ENCODE measurements at places on chromosomes 13 and 19.

DNA sequence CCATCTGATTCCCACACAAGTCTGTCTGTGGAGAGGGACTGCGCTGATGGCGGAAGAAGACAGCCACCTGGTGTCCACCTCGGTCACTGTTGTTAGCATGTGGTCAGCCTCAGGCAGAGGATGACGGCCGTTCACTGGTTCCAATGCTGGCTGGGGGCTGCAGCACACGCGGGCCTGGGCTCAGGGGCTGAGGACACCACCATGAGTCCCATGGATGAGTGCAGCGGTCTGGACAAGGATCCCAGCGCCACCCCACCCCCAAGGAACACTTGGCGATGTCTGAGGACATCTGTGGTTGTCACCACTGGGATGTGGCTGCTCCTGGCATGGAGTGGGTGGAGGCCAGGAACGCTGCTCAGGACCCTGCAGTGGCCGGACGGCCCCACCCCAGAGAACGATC is 10.9 kb downstream of the DPP9 start:
- DNase-seq: no peak

- no peak for DNase-seq
Observed at GRCh38 chr19:8069096-8069973, 16.8 kb downstream of the CCL25 start.

GRCh38 chr19:43778651-43779050 is 2.1 kb downstream of the KCNN4 start:
- DNase-seq: no peak

DNA sequence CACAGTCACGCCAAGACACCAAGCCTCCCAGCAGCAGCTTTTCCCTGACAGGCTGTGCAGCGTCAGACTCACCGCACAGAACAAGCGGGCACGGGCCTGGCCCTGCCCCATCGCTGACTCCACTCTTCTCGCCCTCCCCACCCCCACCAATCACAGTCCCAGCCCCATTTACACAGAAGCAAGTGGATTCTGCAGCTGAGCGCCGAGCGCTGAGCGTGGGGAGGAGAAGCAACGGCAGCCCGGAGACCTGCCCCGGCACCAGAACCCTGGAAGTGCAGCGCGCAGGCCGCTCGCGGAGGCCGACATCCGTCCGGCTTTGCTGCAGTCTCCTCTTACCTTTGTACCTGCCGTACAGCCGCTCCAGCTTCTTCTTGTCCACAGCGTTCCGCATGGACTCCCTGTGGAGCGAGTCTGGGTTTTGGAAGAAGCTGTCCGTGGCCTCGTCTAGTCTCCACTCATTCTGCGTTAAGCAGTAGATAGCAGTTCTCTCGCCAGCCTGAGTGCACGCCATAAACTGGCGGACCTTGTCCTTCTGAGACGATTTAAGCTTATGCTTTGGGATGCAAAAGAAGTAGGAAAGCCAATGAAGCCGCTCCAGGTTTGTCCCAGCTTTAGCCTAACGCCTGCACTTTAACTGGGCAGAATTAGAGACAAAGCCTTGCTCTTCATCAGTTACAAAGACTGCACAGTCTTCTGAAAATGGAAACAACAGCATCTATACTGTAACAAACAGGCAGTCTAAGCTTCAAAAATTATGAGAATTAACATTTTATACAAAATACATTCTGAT is 6.8 kb downstream of the DCUN1D2 start:
- DNase-seq: no peak

DNA sequence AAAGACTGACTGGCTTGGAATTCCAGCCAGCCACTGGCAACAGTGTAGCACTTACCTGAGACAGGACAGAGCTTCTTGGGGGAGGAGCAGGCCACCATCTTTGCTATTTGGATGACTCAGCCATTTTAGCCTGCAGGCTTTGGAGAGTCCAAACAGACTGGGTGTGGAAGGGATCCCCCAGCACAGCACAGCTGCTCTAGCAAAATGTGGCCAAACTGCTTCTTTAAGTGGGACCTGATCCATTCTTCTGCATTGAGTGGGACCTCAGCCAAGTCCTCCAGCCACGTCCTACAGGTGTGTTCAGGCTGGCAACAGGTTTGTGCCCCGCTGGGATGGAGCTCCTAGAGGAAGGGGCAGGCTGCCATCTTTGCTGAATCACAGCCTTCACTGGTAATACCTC is 80.0 kb downstream of the NDFIP2 start:
- DNase-seq: no peak

DNA sequence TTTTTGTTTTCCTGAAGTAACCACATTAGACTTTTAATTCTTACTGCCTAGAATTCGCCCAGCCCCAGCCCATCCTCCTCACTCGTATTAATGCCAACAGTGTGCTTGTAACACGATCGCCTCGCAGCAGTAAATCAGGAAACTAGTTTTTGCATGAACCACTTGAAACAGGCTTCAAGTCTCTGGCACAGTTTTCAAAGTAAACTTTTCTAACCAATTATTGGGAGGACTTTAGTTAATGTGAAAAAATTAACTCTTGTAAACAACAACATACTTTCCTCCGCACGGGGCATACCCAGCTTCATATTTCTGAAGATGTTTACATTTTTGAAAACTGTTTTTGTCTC is 39.2 kb downstream of the TNFRSF19 start:
- DNase-seq: no peak

DNA sequence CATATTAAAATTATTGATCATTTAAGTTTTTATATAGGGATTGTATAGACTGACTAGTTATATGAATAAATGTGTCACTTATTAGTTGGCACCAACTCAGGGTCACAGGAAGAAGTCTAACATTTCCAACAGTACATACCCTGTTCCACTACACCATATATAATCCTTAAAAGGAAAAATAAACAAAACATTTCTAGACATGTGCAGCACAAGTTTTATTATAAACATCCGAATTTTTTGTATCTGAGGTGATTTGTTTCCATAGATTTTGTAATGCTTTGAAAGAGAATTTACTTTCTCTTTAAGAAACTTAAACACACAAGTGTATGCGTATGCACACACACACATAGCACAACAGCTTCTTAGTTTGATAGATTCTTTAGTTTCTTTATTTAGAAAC is 418.6 kb upstream of the GPC6 start:
- no peak for DNase-seq

- no peak for DNase-seq
Observed at GRCh38 chr19:29145756-29146155, 67.2 kb downstream of the UQCRFS1 start.

- DNase-seq: peak; percentile 9
Observed at GRCh38 chr13:79749984-79750551, 269.1 kb downstream of the NDFIP2 start.

DNA sequence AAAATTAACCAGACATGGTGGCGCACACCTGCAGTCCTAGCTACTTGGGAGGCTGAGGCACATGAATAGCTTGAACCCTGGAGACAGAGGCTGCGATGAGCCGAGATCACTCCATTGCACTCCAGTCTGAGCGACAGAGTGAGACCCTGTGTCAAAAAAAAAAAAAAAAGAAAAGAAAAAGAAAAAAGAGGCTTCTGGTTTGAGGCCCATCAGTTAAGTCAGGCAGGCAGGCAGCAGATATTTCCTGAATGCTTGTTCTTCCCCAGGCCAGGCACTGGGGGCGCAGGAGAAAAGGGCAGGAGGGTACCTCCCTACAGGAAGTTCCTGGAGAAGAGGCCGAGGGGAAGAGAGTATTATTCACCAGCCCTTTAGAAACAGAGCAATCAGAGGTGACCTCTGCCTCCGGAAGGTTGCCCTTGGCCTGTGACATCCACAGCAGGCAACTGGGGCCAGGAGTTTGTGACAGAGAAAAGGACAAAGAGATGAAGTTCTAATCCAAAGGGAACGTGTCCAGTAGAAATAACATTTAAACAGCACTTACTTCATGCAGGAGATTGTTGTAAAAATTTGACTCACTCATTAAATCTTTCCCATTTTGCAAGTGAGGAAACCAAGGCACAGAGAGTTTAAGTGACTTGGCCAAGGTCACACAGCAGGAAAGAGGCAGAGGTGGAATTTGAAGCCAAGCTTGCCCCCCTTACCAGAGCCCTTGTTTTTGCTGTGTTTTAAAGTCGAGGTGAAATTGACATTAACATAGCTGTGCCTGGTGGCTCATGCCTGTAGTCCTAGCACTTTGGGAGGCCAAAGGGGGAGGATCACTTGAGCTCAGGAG is 4.3 kb upstream of the RLN3 start:
- DNase-seq: peak; percentile 60

DNA sequence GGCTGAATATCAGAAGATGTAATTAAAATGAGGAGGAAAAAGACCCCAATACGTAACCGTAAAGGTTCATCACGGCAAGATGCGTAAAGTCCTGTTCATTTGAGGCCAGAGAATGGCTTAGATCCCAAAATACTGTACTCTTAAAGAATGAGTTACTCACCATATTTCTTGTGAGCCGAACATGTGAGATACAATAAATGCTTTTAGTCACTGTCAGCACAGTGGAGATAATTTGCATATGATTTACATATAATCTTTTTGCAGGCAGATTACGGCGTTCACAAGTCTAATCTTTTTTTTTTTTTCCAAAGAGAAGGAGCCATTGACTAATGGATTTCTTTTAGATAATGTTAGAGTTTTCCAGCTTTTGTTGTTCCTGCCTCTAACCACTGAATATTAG is 28.4 kb downstream of the AMER2 start:
- DNase-seq: no peak

GRCh38 chr13:59445812-59446211 is 717.9 kb downstream of the DIAPH3 start:
- no peak for DNase-seq

GRCh38 chr13:110000534-110001345 is 214.4 kb upstream of the IRS2 start:
- DNase-seq: no peak

- no peak for DNase-seq
Observed at GRCh38 chr19:46478356-46478986, 7.1 kb upstream of the PNMA8A start.

- DNase-seq: no peak
Observed at GRCh38 chr19:10004617-10005016, 5.7 kb downstream of the COL5A3 start.

DNA sequence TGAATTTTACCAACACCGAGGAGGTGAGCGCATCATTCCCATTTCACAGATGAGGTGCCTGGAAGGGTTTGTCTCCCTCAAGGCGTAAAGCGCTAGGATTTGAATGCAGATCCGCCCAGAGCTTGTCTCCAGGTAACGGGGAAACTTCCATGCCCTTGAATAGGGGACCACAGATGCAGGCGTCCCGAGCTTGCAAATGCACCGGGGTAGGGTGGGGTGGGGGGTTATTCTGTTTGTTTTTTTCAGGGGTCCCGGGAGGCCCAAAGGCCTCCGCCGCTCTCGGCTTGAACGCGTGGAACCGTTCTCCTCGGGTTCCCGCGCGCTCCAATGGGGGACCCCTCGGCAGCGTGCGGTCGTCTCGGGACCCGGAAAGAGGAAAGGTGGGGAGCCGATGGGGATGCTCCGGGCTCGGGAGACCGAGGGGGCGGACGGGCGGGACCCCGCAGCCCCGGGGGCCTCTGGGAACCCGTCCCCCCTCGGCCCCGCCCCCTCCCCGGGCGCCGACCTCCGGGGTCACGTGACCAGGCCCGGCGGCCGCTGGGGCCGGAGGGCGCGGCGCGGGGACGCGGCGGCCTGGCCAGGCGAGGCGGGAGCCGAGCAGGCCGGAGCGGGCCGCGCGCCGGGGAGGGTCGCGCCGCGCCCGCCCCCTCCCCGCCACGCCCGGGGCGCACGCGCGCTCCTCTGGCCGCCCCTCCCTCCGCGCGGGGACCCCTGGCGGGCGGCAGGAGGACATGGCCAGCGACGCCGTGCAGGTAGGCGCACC is at the start of gene PKN1:
PKN1 (plus strand) TSS at position 516 of the 763 bp plus-strand sequence; CDS start at position 732, 216 bp downstream.
- DNase-seq: peak; percentile 34

- no peak for DNase-seq
Observed at GRCh38 chr13:40981949-40982348, 37.2 kb downstream of the ELF1 start.

GRCh38 chr19:12984683-12985048 is 10.6 kb upstream of the NFIX start:
- DNase-seq: no peak

DNA sequence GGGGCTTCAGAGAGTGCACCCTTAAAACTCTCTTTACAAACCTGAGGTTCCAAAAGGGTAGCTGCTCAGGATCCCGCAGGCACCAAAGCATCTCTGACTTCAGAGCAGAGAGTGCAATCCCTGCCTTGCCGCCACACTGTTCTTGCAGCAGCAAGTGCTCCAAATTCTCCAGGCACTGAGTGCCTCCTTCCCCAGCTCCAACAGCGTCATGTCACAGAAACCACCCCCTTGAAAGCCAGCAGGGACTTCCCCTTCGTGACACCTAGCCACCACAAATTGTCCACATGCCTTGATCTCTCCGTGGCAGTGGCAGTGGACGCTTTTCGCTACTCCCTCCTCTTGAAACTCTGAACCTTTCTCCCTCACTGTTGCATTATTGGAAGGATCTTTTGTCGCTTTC is 39.9 kb downstream of the MBNL2 start:
- no peak for DNase-seq

DNA sequence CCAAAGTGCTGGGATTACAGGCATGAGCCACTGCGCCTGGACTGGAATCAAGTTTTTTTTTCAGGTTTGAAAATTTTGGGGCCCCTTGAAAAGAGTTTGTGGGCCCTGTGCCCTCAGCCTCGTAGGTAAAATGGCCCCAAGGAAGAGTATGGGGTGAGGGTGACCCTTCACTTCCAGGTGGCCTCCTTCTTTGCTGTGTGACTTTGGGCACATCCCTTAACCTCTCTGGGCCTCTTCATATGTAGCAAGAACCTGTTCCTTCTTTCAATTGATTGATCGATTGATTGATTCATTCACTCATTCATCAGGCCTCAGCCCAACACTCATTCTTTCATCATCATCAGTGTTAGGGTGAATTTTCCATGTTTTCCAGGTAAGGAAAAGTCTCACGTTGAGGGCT is 3.4 kb upstream of the TMEM221 start:
- DNase-seq: no peak

- no peak for DNase-seq
Observed at GRCh38 chr19:44955505-44956439, 592 bp downstream of the CLPTM1 start.

GRCh38 chr13:106532111-106532929 is 3.1 kb downstream of the EFNB2 start:
- no peak for DNase-seq

- DNase-seq: no peak
Observed at GRCh38 chr13:41710771-41711170, 250.1 kb downstream of the VWA8 start.

DNA sequence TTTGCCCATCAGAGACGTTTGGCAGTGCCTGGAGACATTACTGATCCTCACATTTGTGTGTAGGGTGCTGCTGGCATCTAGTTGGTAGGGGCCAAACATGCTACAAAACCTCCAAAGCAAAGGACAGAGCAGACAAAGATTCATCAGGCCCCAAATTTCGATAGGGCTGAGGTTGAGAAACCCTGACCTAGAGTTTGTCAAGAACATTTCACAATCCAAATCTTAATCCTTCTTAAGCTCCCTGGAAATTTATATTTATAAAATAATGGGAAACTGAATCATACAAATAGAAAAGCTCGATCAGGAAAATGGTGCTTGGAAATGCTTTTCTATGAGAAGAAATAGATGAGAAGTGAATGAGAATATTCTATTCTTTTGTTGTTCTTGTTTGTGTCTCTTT is 273.6 kb downstream of the DCT start:
- DNase-seq: no peak

DNA sequence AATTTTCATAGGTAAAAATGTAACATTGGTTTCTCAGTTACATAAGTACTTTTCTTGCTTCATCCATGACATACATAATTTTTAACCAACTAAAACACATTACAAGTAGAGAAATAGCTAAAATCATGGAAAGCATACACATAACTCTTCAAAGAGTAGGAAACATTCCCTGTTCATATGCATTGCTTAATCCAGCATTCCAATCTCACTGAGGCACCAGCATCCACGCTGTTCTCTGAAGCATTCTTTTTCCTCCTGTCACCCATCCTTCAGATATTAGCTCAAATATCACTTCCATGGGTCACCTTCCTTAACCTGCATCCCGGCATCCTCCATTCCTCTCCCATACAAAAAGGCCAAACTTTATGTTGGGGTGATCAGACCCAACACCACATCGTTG is 79.1 kb downstream of the ZNF254 start:
- DNase-seq: no peak

All from LoVo (cell line).